NCI-H187 treated with DMSO at 0.1 percent for 48 hours (cell line): ENCODE measurements at places on chromosomes 5 and 9.

DNA sequence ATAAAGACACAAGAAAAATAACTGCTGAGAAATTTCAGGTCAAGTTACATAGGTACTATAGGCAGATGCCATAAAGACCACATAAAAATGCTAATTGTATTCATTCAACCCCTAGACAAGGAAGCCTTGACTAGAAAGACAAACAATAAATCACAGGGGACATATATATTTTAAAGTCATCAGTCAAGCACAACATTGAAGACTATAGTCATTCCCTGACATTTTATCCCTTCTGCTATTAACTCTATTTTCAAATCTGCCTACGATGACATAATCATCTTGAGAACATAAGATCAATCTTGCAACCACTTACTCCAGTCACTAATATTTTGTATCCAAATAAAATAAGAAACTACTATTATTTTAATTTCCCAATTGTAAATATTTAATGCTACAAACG lies 38.3 kb downstream of the FAM13B start:
- DNase-seq = no peak

DNA sequence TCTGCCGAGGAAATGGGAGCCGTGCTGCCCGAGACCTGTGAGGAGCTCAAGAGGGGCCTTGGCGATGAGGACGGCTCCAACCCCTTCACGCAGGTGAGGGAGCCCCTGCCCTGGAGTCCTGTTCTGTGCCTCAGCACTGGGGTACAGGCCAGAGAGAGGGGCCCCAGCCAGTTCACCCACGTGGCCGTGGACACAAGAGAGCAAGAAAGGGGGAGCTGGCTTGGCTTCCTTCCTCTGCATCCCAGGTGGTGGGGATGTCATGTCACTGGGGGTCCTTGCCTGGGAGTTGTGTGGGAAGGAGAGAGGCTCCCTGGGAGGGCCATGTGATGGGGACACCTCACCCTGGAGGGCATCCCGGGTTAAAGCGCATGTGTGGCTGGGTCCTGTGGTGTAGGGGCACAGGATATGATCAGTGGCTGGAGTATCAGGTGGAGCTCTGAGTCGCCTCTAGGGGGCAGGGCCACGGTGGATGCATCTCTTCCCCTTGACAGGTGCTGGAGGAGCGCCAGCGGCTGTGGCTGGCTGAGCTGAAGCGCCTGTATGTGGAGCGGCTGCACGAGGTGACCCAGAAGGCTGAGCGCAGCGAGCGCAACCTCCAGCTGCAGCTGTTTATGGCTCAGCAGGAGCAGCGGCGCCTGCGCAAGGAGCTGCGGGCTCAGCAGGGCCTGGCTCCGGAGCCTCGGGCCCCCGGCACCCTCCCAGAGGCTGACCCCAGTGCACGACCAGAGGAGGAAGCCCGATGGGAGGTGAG lies 7.5 kb downstream of the N4BP3 start:
- peak; percentile 71 for DNase-seq

GRCh38 chr5:137352095-137352494 lies 147.0 kb downstream of the SPOCK1 start:
- DNase-seq = no peak

DNA sequence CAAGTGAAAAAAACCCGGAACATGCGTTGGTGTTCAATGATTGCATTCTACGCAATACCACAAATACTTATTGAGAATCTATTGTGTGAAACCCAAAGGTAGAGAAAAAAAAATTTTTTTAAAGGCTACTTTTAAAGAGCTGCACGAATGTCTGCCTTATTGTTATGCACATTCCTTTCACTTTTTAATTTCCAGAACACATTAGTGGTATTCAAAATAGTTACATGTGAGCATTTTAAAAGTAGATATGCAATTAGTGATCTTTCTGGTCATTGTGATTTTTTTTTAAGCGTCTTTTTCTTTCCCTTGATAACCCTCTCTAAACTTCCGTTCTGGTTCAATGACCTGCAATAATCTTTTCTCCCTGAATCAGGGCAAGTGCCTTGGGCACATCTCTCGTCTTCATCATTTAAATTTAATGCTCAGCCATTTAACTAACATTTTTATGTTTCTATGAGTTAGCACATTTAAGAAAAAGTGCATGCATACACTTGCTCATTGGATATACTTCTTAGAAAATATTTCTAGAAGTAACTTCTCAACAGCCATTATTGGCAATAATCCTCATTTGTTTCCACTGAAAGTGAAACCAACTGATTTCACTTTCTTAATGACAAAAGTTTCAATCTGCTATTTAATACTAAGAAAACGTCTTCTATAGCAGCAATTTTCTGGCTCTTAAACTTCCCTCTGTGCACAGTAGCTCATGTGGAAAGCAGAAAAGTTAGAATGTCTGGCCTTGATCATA lies 80.3 kb downstream of the CDH6 start:
- no peak for DNase-seq

- DNase-seq = no peak
Measured at GRCh38 chr5:115109356-115109755, 60.4 kb downstream of the TRIM36 start.

GRCh38 chr5:154829589-154830218 lies 20.7 kb downstream of the FAXDC2 start:
- no peak for DNase-seq

- no peak for DNase-seq
Measured at GRCh38 chr9:14349447-14350348, 35.8 kb upstream of the NFIB start.

DNA sequence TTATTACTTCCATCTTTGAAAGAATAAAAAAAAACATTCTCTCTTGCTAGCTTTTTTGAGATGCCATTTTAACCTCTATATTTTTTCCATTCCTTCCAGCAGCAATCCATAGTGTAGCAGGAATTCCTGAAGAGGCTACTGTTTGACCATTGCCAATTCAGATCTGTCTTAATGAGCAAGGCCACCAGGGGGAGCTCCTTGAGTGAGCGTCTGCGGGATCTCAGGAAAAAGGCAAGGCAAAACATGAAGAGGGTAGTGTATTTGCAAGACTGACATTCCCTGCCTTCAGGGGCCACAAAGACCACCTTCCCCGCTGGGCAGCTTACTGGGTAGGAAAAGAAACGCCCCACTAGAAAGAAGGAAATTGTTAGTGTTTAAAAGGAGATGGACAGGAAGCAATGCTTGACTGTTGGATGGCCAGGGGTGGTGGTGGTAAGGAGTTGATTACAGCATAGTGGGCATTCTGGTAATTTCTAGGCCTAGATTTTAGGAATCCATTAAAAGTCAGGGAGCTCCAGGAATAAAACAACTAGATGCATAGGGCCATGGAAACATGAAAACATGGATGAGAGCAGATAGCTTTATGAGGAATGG lies 206.6 kb upstream of the HAPLN1 start:
- no peak for DNase-seq

DNA sequence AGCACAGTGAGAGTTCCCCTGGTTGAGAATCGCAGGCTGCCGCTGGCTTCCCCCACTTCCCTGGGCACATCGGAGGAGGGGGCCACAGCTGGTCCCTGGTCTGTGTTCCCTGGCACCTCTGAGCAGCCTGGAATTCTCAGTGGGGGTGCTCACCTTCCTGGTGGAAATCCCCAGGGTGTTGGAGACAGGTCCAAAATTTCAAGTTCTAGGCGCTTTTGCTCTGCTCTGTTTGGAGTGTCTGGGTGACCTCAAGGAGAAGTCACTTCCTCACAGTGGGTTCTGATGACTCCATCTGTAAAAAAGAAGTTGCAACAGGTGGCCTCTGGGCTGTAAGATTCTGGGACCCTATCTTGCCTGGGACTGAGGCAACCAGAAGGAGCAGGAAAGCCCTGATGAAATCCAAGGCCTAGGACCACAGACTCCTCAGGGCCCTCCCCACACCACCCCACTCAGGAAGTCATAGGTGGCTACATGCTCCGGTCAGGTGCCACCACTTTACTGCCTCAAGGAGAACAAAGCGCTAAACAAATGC lies at the start of gene TRAF1:
TRAF1 (minus strand) TSS at position 400 of the 532 bp plus-strand sequence. CDS start 721 bp downstream, outside the sequence.
- no peak for DNase-seq

GRCh38 chr5:13708432-13708831 lies 236.1 kb downstream of the DNAH5 start:
- DNase-seq = no peak

DNA sequence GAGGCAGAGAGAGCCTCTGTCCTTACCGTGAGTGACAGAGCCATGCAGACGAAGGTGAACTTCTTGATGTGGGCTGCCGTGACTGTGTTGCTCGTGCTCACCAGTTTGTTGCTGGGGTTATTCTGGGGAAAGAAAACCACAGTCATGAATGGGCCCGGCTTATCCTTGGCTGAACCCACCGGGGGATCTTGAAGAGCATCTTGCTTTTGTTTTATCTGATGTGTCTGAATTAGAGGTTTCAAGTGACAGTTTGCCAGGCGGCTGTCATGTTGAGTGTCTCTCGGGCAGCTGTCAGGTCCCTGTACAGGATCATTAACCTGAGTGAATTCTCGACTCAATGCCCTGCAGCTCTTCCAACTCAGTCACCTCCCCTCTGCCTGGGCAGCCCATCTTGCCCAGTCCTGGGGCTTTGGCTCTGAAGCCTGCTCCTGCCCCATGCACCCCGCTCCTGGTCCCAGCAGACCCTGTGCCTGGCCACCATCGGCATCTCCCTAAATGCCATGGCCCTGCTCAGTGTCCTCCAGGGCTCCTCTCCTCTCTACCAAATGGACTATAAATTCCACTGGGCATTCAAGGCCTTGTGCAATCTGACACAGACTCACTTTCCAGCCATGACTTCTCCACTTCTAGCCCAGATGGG lies 77.4 kb downstream of the OTULIN start:
- DNase-seq = peak; percentile 90

GRCh38 chr5:79436821-79437220 lies 77.1 kb downstream of the HOMER1 start:
- no peak for DNase-seq

GRCh38 chr5:37120270-37120669 lies 128.9 kb downstream of the CPLANE1 start:
- DNase-seq = no peak

DNA sequence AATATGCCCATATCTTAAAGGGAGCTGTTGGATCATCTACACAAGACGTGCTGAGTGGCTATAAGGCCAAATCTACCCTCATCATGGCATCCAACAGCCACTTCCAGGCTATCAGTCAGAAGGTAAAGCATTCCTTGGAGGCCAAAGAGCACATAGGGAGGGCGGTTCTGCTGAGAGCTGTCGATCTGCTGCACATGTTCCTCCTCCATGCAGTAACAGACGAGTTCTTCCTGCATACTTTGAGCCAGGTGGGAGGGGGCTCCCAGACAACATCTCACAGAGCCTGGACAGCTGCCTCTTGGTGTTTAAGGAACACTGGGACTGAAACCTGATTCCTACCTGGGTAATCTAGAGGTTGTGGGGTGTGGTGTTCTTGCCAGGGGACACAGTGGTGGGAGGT lies 93.3 kb upstream of the RAI14 start:
- DNase-seq = no peak

DNA sequence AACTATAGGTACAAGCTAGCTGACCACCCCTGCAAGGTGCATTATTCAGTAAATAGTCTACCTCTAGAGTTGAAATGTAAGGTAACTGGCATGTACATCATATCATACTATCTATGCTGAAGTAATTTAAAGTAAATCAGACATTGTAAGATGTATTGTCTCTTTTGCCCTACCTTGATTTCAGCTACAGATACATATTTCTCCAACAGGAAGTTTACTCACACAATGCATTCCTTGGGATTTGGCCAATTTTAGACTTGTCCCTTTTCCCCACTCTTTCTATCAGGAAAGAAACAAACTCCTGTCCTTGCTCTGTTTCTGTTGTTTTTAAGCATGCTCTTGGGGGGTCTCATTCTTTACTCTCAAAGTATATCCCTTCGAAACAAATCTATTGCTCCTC lies 58.5 kb upstream of the TSLP start:
- no peak for DNase-seq

GRCh38 chr5:60718166-60718892 lies 18.4 kb upstream of the DEPDC1B start:
- no peak for DNase-seq

GRCh38 chr9:99907208-99907532 lies 716 bp downstream of the STX17 start:
- no peak for DNase-seq

GRCh38 chr5:64615895-64616294 lies 74.4 kb upstream of the SHISAL2B start:
- DNase-seq = no peak

DNA sequence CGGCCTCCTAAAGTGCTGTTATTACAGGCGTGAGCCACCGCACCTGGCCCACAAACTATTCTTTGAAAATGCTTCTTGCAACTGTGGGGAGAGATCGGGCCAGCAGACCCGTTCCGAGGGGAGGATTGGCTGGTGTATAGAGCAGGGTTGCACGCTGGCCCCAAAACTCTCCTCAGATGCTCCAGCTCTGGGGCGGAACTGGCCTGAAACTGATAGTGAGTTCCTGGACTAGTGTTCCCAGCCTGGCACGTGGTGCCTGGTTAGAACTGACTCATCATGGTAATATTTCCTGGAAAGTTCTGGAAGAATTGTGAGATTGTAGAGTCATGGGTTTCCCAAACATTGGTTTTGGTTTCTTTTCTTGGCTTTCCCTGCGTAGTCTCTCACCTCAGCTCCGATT lies 120.5 kb downstream of the FBXL7 start:
- DNase-seq = no peak

DNA sequence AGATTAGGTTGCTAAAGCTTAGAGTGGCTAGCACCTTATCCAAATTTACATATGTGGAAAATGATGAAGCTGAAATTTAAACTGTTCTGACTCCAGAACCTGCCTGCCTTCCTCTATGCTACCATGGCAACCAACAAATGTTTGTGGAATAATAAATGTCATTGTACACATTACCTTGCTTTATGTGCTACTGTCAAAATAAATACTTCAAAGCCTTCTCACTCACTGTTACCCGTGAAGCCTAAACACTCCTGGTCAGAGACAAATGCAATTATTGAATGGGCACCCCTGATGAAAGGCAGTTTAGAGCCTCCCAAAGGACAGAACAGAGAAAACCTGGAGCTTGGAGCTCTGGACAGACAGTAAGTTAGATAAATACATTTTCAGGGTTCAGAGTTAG lies 158.6 kb downstream of the FAM114A2 start:
- DNase-seq = no peak

DNA sequence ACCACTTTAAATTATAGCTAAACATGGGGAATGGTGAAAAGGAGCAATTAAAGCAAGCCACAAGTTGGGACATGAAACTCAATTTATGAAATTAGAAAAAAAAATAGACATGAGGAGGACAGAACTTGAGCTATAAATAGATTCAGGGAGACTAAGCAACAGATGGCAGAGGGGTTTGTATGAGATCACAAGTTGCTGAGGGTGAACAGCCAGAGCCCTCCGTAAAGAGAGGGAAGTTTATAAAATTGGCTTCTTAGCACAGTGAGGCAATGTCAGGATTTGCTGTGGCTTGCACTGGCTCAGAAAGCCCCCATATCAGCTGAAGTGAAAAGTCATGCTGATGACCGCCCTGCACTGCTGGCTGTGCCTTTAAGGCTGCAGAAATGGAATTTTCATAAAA lies 443.4 kb upstream of the CD180 start:
- no peak for DNase-seq

GRCh38 chr9:133187561-133188005 lies 21.5 kb downstream of the OBP2B start:
- no peak for DNase-seq

GRCh38 chr5:61306531-61307131 lies 25.4 kb upstream of the ZSWIM6 start:
- DNase-seq = no peak
